Urinary bladder (tissue), 4 donors: ENCODE measurements at places on chromosomes 12 and 14.

GRCh38 chr14:96270565-96271420 lies 14.8 kb downstream of the BDKRB1 start:
- no peak for DNase-seq

DNA sequence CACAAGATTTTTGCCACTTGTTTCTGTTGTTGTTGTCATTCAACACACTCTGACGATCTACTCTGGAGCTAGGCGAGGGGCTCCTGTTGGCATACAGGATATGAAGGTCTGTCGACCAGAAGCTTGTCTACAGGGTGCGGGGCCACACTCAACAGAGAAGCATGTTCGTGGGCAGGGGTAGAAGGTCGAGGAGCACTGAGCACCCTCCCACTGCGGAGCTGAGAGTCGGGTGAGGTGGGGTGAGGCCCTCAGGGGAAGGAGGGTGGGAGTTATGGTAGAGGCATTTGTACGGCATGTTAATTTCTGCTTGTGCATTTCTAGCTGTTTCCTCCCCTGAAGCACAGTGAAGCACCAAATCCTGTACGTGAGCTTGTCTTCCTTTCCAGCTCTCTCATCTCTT lies 115.1 kb downstream of the PRMT8 start:
- DNase-seq = no peak

DNA sequence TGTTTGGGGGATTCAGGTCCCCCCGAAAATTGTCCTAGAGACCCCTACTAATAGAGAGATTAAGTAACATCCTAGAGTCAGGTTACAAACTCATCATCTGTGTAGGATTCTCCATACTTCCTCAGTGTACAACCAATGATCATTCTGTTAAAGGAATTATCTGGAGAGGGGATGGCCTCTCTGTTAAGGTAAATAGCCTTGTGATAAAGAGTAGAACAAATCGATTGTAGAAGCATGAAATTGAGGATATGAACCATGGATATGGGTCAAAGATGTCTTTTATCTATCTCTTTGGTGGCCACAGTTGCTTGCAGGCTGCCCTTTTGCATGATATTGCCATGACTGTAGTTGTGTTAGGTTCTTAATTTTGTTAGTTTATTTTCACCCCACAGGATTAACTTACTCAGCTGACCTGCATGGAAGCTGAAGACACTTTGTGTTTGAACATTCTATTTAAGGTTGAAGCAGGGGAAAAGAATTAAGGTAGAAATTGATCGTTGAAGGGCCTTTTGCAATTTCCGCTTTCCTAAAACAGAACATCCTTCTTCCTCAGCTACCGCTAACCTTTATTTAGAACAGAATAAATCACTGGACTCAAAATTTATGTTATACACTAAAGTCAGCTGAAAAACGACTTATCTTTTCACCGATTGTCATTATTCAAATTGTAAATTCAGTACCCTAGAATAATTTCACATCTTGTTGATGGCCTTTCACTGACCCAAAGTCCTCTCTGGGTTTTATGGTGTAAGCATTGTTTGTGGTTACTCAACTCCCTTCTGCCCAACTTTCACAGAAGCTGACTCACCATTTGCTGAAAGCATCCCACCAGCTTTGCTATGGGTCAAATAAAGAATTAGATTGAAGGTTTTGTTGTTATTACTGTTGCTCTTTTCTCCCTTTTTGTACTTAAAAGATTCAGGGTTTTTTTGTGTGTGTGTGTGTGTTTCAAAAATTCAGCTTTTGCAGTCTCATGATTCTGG lies 52.3 kb downstream of the IRAK3 start:
- no peak for DNase-seq

GRCh38 chr14:92316937-92317336 lies 6.0 kb upstream of the SLC24A4 start:
- no peak for DNase-seq

DNA sequence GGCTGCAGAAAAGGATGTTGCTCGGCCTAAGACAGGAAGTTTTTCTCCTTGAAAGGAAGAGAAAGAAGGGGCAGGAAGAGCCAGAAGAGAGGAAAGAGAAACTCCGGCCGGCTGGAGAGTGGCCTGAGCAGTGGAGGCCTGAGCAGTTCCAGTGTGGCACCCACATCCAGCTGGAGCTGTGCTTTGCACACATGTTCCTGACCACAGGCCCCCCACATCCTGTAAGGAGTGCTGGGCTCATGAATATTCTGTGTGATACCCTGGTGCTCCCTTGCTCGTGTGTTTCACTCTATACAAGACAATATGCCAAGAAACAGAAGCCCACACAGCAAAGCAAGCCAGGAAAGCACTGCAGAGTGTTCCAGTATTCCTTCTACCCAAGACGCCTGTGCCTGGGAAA lies 27.1 kb downstream of the POLE start:
- no peak for DNase-seq

DNA sequence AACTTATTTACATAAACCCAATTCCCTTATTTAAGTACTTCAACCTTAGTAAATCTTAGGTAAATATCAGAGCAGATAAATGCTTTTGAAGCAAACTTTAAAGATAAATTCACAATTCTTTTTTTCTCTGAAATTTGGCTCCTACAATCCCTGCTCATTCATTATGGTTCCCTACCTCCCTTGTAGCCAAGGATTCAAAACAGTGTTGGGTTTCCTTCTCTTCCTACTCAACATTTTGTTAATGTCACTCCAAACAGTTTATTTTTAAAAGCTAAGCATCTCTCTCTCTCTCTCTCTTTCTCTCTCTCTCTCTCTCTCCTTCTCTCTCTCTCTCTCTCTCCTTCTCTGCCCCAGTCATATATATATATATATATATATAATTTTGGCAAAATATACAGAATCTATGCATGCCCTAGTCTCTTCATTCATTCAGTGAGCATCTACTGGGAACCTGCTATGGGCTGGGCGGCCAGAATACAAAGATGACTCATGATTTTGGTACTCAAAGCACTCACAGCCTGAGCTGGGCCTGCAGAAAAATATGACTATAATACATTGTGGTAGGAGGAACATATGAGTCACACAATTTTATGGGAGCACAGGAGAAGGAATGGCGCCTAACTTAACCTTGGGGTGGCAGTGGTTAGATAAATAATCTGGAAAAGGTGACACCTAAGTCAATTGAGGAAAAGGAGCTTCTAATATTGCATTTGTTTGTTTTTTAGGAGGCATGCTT lies 123.7 kb upstream of the DHRS4 start:
- DNase-seq = no peak

DNA sequence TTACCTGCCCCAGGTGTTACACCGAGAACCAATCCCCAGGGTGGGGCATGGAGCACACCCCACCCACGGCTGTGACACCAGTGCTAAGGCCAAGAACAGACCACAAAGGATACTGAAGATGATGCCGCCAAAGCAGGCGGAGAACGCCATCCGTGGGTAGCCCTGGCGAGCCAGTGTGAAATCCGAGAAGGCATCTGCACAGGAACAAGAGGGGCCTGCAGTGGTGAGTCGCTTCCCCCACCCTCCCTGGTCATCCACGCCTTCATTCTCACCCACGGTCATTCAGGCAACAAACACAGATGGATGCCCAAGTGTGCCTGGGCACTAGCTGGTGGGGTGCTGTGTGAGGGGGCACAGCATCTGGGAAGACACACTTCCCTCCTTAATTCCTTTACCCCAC lies 28.5 kb downstream of the SLC8B1 start:
- no peak for DNase-seq

DNA sequence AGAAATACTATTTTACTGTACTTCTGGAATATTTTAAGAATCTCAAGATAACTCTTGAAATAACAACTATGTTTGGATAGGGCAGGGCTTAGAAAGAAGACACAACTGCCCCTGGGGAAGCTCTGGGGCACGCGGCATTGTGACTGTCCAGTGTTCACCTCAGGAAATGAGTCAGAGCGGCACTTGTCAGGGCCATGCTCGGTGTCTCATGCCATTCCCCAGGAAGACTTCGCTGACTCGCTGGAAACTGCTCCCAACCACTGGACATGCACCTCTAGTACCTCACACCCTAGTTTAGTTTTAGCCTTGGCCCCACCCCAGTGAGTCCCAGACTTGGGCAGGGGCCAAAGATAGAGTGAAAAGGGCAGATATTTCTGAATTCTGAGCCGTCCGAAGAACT lies 192.0 kb downstream of the TTC7B start:
- DNase-seq = no peak

DNA sequence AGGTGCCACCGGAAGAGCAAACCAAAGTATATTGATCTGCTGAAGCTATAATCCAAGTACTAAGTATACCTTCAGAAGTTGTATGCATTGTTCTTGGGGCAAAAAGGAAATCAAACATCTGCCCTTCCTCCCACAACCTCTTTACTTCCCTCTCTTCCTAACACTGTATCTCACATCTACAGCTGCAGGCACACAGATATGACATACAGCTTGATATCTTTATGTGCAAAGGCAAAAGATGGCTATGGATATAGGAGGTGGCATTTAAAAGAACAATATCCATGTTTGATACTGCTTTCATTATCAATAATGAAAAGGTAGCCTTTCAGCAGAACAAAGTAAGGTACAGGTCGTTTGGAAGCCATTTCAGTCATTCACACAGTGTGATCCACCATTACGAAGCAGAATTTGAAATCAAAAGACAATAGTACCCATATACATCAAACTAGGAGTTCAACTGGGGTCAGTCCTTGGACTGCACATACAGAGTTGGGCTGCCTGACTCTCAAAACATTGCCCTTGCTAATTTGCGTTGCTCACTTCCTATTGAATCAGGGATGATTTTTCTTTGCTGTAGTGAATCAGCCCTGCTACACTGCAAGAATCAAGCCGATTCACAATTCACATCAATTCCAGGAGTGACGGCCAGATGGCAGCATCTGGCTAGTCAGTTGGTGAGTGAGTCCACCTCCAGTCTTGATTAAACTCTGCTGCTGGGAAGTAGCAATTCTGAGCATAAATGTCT lies 8.9 kb downstream of the ANG start:
- DNase-seq = peak; percentile 51

GRCh38 chr14:55389330-55389729 lies 22.3 kb downstream of the ATG14 start:
- DNase-seq = no peak

DNA sequence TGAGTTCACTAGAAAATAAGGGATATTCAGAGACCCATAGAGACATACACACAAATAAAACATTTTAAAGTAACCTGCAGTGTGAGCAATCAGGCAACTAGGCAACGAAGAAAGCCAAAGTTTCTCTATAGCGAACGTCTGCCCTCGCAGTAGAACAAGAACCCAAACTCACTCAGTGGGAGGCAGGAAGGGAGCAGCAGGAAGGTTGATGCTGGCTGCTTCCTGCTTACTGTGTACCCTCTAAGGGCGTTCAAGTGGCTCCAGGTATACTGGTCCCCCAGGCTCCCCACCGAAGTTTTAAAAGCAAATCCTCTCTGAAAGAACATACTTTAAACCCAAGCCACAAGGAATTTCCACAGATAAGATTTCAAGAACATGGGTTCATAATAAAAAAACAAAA lies 249.3 kb downstream of the FOXN3 start:
- no peak for DNase-seq

DNA sequence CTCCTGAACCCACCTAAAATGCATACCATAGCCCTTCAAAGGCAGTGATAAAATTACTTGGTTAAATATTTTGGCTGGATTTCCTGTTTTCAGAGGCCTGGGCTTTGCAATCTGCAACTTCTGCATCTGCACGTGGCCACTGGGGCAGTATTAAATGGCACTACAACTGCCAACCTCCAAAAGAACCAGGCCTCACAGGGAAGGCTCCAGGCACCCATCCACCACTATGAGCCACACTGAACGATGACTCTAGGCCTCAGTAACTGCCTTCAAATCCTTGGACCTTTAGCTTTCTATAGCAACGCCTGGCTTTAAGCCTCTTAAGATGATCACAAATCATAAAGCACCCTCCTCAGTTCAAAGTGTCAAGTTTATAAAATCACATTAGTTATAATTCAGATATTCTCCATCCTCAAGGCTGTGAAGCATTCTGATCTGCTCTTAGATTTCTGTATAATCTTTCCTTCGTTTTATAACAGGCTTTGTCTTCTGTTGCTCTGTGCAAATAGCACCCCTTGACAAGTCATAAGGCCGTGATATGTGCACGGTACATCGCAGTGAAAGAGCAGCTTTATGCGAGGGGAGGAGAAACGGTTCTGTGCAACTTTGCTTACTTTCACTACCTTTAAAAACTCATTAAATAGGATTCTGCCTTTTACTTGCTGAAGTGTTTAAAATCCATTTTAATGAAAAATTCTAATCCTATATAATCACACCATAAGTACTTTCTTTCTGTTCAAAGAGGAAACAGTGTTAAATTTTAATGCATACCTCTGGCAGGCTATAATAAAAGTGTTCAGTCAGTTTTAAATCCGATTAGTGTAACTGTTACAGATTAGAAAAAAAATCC lies 196.4 kb upstream of the G2E3 start:
- no peak for DNase-seq

DNA sequence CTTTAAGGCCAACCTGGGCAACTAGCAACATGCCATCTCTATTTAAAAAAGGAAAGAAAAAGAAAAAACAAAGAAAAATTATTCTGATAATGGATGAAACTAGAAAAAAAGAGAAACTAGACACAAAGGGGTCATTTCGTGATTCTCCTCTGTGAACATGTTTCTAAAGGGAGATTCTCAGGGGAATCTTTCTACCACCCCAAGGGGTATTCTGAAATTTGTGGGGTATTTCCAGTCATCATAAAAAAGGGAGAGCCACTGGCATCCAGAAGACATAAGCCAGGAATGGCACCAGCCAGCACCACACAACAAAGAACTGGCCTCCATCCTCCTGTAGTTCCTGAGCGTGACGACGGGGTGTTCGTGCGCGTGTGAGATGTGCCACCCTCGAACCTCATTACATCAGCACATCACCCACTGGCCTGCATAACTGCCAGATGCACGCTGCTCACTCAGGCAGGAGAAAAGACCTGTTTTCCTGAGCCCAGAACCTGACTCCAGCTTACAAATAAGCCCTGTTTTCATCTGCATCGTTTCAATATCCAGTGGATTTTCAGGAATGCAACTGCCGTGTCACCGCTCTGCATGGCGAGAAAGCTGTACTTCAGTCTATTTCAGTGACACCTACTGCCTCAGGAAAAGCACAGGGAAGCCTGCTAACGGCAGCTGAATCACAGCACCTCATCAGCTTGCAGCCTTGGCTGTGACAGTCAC lies 23.9 kb downstream of the STX2 start:
- no peak for DNase-seq

- DNase-seq = no peak
Observed at GRCh38 chr12:12319451-12320183, 30.4 kb downstream of the MANSC1 start.

- DNase-seq = no peak
Observed at GRCh38 chr12:116922194-116922897, 11.6 kb downstream of the FBXW8 start.

DNA sequence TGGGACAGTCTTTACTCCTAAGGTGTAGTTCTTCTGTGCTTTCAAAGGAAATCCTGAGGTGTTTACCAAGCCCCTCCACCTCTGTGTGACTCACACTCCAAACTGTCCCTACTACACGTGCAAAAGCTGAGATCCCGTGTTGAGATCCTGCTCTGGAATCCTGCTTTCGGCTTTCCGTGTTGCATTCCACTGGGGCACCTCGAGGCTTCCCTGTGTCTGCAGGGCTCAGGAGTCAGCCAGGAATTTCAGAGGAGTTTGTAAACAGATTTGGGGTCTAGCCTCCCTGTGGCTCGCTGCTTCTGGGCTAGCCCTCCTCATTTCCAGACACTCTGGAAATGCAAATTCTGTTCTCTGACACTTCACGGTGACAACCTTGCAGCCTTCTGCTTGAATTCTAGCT lies 48.4 kb downstream of the CACNA2D4 start:
- DNase-seq = no peak

GRCh38 chr12:13504074-13504473 lies 307.5 kb downstream of the EMP1 start:
- no peak for DNase-seq
